ENCODE measurements at places on chromosomes 6 and 20.

- DNase-seq, result no peak
Observed at GRCh38 chr6:99427988-99428387, 2.9 kb upstream of the PNISR start.

DNA sequence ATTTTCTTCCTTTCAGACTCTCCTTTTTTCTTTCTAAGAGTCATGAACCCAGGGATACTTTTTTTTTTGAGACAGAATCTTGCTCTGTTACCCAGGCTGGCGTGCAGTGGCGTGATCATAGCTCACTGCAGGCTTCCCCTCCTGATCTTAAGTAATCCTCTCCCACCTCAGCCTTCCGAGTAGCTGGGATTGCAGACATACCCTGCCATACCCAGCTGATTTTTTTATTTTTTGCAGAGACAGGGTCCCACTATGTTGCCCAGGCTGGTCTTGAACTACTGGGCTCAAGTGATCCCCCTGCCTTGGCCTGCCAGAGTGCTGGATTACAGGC is 32.8 kb upstream of the IER3 start:
- no peak for DNase-seq

GRCh38 chr6:134911547-134911946 is 38.4 kb downstream of the ALDH8A1 start:
- DNase-seq, result peak; percentile 71

GRCh38 chr6:38837101-38837500 is 122.0 kb downstream of the DNAH8 start:
- no peak for DNase-seq

DNA sequence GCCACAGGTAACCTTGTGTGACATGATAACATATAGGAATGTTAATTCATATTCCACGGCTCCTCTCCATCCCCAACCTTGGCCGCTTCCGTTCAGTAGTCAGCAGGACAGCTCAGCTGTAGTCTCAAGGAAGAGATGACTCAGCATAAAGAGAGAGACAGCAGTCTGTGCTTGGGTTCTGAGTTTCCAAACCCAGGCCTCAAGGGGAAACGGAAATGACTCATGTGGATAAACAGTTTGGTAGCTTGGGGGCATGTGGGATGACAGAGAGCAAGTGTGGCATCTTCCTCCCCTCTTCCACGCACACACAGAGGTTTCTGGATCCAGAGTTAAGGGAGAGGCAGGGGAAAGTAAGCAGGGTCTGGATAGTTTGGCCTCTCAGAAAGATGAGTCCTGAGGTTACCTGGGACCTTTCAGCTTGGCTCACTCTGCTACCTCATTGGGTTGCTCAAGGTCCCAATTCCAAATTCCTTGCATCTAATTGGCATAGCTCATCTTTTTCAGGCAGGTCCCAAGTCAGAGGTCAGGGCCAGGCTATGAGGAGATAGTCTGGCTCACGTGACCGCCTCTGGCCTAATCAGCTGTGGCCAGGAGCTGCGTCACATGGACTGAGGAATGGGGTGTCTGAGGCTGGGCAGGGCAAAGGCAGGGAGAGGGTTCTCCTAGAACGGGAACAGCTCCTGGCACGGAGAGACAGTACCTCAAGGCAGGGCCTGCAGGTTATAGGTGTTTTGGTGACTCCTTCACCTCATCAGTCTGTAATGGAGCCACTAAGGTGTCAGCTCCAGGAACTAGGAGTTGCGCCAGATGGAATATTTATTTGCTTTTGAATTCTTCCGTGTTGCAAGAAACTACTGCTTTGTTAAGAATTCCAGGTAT is 36.5 kb upstream of the MLN start:
- peak; percentile 96 for DNase-seq

DNA sequence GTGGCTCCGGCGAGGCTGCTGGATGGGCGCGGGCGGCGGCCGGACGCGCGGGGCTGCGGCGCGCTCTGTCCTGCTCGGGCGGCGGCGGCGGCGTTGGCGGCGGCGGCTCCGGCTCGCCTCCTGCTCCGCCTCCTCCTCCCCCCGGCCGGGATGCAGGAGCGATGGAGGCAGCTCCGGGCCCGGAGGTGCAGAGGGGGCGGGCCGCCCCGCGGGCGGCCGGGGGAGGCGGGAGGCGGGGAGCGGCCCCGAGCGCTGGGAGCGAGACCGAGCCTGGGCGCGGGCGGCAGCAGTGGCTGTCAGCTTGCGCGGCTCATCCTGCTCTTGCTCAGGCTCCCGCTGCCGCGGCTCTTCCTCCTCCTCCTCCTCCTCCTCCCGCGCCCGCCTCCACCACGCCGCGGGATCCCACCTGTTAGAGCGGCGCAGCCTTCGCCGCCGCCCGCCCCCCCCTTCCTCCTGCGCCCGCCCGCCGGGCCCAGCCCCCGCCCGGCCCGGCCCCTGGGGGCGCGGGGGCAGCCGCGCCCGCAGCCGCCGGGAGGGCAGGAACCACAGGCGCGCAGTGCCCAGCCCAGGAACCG is at the start of gene NOL4L:
Gene NOL4L, minus strand, starts transcription at position 323 of the 575 bp plus-strand sequence. CDS start 443 bp downstream, outside the sequence.
- no peak for DNase-seq

- no peak for DNase-seq
Observed at GRCh38 chr6:39040080-39040673, 8.4 kb upstream of the GLP1R start.

GRCh38 chr6:35016502-35017321 is 124.4 kb downstream of the TCP11 start:
- DNase-seq, result no peak

DNA sequence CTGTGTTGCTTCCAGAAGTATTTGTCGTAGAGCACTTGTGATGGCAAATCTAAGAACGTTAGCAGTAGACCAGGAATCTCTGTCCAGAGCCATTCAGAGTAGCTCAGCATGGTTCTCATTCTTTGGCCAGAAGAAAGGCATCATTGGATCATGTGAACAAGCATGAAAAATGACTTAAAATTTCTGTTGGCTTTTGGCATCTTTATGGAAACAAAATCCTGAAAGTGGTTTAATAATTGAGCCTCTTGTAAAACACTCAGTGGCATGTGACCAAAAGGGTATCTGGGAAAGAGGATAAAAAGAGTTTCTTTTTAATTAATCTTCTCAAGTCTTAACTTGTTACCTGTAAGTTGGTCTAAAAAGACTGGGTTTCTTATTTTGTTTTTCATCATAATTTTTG is 55.2 kb downstream of the PTPN1 start:
- no peak for DNase-seq

DNA sequence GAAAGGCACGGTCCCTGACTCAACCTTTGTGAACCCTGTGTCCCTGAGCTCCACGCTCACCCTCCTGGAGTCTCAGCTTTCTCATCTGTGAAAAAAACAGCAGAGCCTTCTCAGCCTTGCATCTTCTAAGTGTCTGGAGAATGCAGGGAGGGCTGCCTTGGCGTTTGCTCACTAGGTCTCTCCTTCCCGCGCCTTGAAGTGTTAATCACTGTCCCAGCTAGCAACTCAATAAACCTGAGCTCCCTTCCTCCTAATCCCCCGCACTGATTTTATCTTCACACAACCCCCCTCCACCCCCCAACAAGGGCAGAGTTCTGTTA is 34.9 kb upstream of the FOXC1 start:
- no peak for DNase-seq
